ENCODE measurements at places on chromosomes 12 and 14. TPM values are rescaled to one million over a fixed set of nuclear protein-coding genes. Genes with fewer than 3 reads are reported as not detected.

The CLEC9A gene
- total RNA-seq: not detected

- no peak for DNase-seq
- no peaks in the 10 kb centered on the region for H3K36me3 ChIP-seq
- peaks cover 42% of the 10 kb centered on the region for H3K27me3 ChIP-seq
- peaks cover 39% of the 10 kb centered on the region for H3K4me1 ChIP-seq
- H3K4me3 ChIP-seq: no peak overlapping the region
- no peak overlapping the region for H3K27ac ChIP-seq
Observed at GRCh38 chr12:48972213-48972951, 847 bp upstream of the WNT10B start.

DNA sequence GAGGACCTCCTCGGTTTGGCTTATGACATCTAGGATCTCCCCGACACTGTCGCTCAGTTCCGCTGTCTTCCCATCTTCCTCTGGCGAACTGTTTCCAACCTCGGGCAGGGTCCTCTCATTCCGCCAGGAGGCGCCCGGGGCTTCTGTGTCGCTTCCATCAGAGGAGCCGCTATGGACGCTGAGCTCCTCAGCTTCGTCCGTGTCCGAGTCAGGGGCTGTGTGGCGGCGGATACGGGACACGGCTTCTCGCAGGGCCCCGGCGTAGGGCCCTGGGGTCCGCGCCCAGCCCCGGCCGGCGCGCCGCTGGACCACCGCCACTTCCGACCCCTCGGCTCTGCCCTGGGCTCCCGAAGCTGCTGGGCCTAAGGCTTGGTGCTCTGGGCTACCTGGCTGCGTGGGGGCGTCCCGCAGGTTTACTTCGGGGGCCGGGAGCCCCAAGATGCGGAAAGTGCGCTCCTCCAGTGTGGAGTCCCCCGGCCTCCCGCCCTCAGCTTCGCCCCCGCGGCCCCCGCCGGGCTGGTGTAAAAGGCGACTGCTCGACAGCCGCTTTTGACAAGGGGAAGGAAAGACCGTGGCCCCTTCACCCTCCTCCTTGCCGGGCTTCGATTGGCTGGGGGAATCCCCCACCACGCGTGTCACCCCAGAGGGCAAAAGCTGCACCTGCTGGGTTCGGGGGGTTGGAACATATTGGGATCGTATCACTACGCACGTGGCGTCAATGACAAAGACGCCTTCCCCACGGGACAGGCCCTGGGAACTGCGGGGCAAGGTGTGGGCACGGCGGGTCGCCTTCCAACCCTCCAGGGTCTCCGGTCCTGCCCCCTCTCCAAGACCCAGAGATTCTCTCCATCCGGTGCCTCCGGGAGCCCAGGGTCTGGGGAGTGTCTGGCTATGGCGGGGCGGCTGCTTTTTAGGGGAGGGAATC, 2.1 kb downstream of the DDN start:
- H3K27me3 ChIP-seq: peaks cover 36% of the 10 kb centered on the region
- peak overlapping the region; percentile 50 for H3K4me3 ChIP-seq
- DNase-seq: peak; percentile 62
- H3K27ac ChIP-seq: no peak overlapping the region
- H3K36me3 ChIP-seq: peaks cover 5% of the 10 kb centered on the region

DNA sequence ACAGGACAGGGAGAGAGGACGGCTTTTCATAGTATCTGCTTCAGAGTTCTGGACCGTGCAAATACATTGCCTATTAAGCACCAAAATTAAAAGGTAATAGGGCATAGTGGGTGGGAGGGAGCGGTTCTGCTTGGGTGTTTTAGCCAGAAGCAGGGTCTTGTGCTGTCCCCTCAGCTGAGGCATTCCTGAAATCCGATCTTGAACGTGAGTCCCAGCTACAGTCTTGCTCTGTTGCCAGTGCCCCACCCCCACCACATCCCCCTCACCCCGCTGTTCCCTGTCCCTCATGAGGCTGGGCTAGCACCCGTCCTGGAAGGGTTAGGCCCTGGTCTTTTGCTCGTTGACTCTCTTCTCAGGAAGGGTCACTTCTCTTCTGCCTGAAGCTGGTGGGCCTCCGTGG, 48.6 kb downstream of the AACS start:
- no peaks in the 10 kb centered on the region for H3K36me3 ChIP-seq
- no peaks in the 10 kb centered on the region for H3K4me1 ChIP-seq
- H3K4me3 ChIP-seq: no peak overlapping the region
- no peak overlapping the region for H3K27ac ChIP-seq
- no peak for DNase-seq

- no peaks in the 10 kb centered on the region for H3K4me1 ChIP-seq
- H3K27ac ChIP-seq: no peak overlapping the region
- H3K27me3 ChIP-seq: no peaks in the 10 kb centered on the region
- no peaks in the 10 kb centered on the region for H3K36me3 ChIP-seq
- DNase-seq: no peak
- no peak overlapping the region for H3K4me3 ChIP-seq
Observed at GRCh38 chr12:38601949-38602348, 285.4 kb downstream of the ALG10B start.

DNA sequence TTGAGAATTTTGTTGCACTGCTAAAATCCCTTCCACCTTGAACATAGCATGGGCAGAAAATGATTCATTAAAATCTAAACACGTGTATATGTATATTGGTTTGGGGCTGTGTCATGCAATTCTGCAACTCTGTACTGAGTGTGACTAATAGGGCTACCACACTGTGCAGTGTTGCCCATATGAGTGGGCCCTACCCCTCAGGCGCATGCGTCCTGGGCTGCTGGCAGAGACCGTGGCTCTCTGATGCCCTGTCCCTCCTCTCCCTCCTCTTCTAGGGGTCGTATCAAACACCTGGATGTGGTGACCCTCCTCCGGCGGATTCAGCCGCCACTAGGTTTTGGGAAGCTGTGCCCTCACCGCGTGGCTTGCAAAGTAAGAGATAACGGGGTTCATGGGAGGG, 128.4 kb upstream of the FKBP4 start:
- H3K27me3 ChIP-seq: no peaks in the 10 kb centered on the region
- H3K4me1 ChIP-seq: no peaks in the 10 kb centered on the region
- no peaks in the 10 kb centered on the region for H3K36me3 ChIP-seq
- no peak overlapping the region for H3K4me3 ChIP-seq
- H3K27ac ChIP-seq: no peak overlapping the region
